Trophoblast cell (in vitro differentiated cells and primary cell): ENCODE measurements at places on chromosomes 11 and 22.

DNA sequence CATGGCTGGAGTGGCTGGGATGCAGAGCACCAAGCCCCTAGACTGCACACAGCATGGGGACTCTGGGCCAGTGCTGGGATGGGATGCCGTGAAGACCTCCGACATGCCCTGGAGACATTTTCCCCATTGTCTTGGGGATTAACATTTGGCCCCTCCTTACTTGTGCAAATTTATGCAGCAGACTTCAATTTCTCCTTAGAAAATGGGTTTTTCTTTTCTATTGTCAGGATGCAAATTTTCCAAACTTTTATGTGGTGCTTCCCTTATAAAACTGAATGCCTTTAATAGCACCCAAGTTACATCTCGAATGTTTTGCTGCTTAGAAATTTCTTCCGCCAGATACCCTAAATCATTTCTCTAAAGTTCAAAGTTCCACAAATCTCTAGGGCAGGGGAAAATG, 29.2 kb downstream of the RSF1 start:
- DNase-seq: no peak

DNA sequence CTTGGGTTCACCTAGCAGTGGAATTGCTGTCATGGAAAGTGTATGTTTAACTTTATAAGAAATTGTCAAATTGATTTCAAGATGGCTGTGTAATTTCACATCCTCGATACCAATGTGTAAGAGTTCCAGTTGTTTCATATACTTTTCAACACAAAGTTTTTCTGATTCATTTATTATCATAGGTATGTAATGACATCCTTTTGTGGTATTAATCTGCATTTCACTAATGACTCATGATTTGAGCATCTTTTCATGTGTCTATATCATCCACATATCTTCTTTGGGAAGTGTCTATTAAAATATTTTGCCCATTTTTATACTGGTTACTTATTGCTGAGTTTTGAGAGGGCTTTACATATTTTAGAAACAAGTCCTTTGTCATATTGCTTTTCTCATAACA, 17.0 kb upstream of the GLYATL1B start:
- no peak for DNase-seq

DNA sequence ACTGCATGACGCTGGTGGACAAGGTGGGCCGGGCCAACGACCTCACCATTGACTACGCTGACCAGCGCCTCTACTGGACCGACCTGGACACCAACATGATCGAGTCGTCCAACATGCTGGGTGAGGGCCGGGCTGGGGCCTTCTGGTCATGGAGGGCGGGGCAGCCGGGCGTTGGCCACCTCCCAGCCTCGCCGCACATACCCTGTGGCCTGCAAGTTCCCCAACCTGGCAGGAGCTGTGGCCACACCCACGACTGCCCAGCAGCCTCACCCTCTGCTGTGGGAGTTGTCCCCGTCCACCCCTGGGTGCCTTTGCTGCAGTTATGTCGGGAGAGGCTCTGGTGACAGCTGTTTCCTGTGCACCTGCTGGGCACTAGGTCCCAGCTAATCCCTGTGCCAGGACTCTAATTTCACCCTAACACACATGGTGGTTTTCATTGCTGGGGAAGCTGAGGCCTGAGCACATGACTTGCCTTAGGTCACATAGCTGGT, 49.0 kb upstream of the PPP6R3 start:
- no peak for DNase-seq

DNA sequence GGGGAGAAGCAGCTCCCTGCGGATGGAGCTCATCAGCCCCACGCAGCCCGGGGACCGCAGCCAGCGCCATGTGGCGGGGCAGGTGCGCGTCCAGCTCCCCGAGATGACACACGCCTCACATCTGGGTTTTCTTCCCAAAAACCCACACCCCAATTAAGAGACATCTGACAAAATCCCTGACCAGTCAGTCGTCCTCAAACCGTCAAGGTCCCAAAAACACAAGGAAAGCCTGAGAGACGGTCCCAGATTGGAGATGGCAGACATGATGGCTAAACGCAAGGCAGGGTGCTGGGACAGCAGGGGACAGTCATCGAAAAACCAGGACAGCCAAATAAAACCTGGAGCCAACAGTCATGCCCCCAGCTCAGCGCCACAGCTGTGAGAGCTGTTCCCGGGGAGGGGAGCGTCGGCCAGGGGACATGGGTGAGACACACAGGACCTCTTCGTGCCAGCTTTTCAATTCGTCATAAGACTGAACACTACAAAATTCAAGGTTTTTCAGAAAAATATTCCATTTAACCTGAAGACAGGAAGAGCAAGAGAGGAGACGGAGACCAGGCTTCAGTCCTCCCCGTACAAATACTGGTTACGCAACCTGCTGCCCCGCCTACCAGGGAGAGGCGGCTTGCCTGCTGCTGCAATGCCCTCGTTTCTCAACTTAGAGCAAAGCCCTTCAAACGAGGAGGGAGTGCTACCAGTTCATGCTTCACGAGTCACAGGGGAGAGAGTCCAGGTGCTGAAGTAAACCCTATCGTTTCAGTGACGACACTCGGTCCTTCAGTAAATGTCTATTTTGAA, 10.5 kb downstream of the TOLLIP start:
- DNase-seq: peak; percentile 92

GRCh38 chr11:95549301-95549700, 240.3 kb downstream of the FAM76B start:
- DNase-seq: no peak

- peak; percentile 34 for DNase-seq
These were observed 56.2 kb upstream of the SC5D start for GRCh38 chr11:121236115-121237001.

DNA sequence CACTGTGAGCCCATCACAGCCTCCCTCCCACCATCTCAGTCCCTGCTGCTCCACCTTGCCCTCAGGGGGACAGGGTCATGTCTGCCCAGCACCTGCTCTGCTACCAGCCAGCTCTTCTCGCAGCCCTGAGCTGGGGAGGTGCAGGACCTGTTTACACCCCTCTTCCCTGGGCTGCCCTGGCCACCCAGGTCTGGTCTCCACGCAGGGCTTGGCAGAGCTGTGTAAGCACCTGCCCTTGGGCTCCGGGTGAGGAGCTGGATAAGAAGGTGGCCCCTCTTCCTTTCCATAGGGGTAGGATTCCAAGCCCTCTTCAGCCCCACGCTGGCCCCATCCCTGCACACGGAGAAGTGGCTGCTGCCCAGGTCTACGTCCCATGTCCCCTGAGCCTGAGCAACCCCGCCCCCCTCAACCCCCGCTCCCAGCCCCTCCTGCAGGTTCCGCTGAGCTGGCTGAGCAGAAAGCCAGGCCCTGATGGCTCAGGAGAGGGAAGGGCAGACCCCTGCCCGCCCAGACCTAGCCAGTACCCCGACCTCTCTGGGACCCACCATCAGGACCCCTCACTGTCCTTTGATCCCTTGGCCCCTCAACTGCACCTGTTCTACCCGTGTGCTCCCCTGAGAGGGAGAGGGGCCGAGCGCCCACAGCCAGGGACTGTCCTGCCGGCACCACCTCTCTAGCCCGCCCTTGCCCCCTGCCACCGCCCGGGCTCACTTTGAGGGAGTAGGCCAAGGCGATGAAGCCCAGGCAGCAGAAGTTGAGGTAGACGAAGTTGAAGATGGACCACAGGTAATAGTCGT, 3.2 kb downstream of the IFITM10 start:
- DNase-seq: no peak

GRCh38 chr11:45229401-45230020, 56.6 kb downstream of the SYT13 start:
- DNase-seq: no peak

- no peak for DNase-seq
These were observed 29.4 kb downstream of the GDPD5 start for GRCh38 chr11:75496305-75496752.

DNA sequence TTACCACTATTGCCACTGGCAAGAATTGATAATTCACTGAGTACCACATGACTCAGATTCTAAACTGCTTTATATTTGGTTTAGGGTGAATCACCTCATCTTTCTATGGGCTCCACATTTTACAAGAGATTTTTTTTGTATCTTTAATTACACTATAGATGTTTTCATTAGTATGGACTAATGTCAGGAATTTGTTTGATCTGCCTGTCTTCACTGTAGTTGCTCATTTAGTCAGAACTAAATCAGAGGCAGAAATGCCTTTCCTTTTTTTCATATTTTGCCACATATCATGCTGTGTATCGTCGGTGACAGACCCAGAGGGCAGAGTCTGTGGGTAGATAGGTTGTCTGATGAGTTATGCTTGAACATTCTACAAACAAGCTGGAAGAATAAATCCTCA, 524.1 kb downstream of the METTL15 start:
- no peak for DNase-seq

- no peak for DNase-seq
These were observed 17.4 kb upstream of the ANO1 start for GRCh38 chr11:70060611-70061293.

- no peak for DNase-seq
These were observed 44.5 kb downstream of the SYN3 start for GRCh38 chr22:33013531-33014162.

GRCh38 chr11:10298342-10298741, 4.3 kb upstream of the SBF2 start:
- DNase-seq: no peak

DNA sequence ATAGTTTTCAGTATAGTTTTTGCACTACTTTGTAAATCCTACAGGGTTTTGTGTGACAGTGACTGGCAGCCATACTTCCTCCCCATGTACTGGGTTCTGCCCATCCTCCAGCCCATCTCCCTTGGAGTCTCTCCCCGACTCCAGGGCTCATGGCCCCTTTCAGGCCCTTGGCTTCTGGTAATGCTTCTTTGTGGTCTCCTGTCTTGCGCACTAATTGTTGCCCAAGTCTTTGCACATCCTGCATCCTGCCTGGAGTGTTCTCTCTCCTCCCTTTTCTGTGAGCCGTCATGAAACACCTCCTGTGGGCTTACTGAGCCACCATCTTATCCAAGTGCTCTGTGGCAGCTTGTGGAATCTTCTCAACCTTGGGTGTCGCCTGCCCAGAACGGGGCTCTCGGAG, 11.4 kb upstream of the KCNQ1OT1 start:
- no peak for DNase-seq

GRCh38 chr11:82753921-82754320, 20.3 kb upstream of the FAM181B start:
- no peak for DNase-seq

DNA sequence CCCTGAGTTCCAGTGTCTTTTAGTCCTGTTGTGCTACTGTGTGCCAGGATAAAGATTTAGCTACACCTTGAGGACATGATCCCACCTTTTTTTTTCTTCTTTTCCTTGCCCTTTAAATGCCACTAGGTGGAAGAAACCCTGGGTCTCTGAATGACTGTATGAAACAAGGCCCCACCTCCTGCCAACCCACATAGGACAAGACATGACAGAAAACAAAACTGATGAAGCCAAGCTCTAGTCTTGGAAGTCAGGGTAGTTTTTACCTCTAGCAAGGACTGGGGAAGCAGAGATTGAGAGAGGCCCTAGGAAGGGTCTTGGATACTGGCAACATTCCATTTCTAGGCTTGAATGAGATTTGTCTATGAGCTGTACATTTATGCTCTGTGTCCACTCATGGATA, 410.7 kb downstream of the MIAT start:
- no peak for DNase-seq

DNA sequence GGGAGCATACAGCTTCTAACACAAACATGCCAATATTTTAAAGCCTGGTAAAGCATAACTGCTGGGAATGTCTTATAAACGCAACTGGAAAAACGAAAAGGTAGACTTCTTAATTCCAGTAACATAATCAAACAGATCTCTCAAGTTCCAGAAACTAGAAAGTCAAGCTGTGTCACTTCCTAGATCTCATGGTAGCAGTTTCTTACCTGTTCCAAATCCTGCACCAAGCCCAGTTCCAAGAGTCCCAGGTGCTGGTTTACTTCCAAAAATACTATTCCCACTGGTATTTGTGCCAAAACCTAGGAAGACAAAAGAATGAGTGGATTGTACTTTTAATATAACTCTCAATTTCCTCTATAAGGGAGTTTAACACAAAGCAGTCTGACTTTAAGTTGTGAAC, 44.2 kb downstream of the NUP98 start:
- DNase-seq: no peak

DNA sequence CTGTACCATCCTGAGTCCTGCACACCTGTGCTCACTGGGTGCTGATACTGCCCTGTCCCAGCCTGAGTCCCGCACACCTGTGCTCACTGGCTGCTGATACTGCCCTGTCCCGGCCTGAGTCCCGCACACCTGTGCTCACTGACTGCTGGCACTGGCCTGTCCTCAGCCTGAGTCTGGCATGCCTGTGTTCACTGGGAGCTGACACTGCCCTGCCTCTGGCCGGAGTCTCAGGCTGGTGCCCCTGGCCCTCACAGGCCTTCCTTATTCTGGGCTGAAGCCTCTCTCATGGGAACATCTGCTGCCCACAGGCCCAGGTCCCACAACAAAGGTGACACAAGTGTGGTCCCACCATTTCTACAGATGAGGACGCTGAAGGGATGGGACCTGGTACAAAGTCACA, 115.1 kb downstream of the MPPED1 start:
- DNase-seq: no peak

DNA sequence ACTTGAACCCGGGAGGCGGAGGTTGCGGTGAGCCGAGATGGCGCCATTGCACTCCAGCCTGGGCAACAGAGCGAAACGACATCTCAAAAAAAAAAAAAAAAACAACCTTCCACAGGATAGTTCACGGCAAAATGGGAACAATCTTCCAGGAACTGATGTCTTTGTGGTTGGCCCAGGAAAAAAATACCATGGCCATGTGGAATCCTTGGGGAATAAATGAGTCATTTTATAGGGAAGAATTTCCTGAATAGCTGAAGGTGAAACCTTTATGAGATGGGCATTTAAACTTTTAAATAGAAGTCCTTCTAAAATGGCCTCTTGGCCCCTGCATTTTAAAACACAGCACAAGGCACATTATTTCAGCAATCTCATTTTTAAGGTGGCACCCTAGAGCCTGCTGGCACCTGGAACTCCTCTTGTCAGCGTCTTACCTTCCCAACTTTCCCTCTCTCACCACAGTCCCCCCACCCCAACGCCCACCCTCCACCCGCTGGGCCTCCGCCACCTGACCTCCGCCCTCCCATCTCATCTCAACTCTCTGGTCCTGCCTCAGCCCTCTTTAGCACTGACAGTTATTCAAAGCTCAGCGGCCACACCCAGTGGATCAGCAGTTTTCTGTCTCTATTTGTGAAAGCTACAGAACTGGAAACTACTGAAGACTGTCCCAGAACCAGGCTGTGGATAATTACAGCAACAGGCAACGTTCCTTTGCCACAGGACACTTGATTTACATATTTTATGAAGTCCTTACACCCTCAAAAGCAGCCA, 43.1 kb downstream of the SCGB1A1 start:
- DNase-seq: no peak
